ENCODE measurements at places on chromosomes 11 and 22. TPM values are rescaled to one million over a fixed set of nuclear protein-coding genes. Genes with fewer than 3 reads are reported as not detected.

- no peaks in the 10 kb centered on the region for H3K27me3 ChIP-seq
- H3K36me3 ChIP-seq: peaks cover 13% of the 10 kb centered on the region
- no peak for DNase-seq
- H3K4me1 ChIP-seq: peaks cover 7% of the 10 kb centered on the region
- H3K4me3 ChIP-seq: no peak overlapping the region
Observed at GRCh38 chr22:41787331-41787730, 13.1 kb upstream of the CCDC134 start.

DNA sequence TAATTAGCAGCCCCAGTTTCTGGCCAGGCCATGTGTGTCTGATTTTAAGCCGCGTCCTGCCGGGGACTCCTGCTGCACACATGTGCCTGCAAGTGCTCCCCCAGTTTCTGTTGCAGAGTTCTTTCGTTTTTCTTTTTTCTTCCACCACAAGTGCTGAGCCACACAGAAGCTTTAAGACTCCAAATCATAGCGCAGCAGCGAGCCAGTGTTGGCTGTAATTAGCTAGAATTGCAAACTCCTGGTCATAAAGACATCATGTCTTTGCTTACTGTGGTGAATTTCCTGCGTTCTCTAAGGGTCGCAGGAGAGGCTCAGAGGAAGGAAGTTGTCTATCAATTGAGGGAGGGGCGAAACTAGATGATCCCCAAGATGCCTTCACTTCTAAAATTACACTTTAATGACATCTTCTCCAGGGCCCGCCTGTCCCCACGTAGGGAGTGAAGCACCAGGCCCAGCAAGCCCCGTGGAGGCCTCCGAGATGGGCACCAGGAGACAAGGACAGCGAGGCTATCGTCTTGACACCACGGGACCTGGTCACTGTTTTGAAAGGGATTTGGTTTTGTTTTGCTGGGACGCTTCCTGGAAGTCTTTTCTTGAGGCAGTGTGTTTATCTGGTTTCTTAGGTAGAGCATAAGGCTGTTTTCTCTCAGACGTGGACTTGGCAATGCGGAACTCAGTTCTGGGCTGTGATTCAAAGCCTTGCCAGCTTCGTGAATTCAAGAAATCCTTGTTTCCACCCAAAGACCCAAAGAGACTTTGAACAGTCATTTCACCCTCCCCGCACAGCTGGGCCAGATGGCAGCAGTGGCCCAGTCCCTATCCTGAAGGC is 71.8 kb downstream of the UBASH3B start:
- no peaks in the 10 kb centered on the region for H3K36me3 ChIP-seq
- H3K27ac ChIP-seq: peak overlapping the region; percentile 38
- peaks cover 18% of the 10 kb centered on the region for H3K4me1 ChIP-seq
- H3K27me3 ChIP-seq: no peaks in the 10 kb centered on the region

The ARHGAP1 gene
- polyA plus RNA-seq: 31.6 TPM

DNA sequence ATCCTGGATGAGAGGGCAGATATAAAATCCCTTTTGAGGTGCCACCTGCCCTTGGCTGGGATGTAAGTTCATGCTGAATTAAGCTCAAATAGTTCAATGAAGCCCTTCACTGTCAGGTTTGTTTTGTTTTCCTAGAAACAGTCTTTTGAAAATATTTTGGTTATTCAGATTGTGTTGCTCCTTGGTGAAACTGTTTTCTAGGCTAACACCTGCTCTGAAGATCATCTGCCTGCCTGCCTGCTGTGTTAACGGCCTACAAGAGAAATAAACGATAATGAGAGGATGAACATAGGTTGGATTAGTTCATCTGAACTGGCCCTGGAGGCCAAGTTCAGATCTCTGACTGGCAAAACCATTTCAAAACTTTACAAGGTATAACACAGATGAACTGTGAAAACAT is 67.4 kb downstream of the ZBTB44 start:
- no peak overlapping the region for H3K27ac ChIP-seq
- H3K27me3 ChIP-seq: no peaks in the 10 kb centered on the region
- no peak for DNase-seq
- H3K4me3 ChIP-seq: no peak overlapping the region
- H3K36me3 ChIP-seq: peaks cover 5% of the 10 kb centered on the region

The TMPRSS4 gene
- polyA plus RNA-seq: not detected

- no peak for DNase-seq
- H3K27me3 ChIP-seq: no peaks in the 10 kb centered on the region
- H3K4me3 ChIP-seq: no peak overlapping the region
- no peaks in the 10 kb centered on the region for H3K4me1 ChIP-seq
- H3K36me3 ChIP-seq: no peaks in the 10 kb centered on the region
Observed at GRCh38 chr22:44952863-44953746, 56.7 kb downstream of the PHF21B start.

- H3K4me1 ChIP-seq: no peaks in the 10 kb centered on the region
- no peak overlapping the region for H3K4me3 ChIP-seq
- H3K27me3 ChIP-seq: no peaks in the 10 kb centered on the region
Observed at GRCh38 chr11:41334007-41334933, 125.2 kb downstream of the LRRC4C start.

- peaks cover 65% of the 10 kb centered on the region for H3K36me3 ChIP-seq
- no peak overlapping the region for H3K4me3 ChIP-seq
- H3K27ac ChIP-seq: no peak overlapping the region
- no peaks in the 10 kb centered on the region for H3K27me3 ChIP-seq
- DNase-seq: no peak
Observed at GRCh38 chr11:65633390-65634108, 4.4 kb upstream of the SIPA1 start.

GRCh38 chr22:26894766-26895485 is 237.5 kb downstream of the MIAT start:
- H3K27ac ChIP-seq: no peak overlapping the region
- H3K27me3 ChIP-seq: peaks cover 2% of the 10 kb centered on the region

The MFNG gene
- polyA plus RNA-seq: 159 TPM

The ACCS gene
- 1.7 TPM for polyA plus RNA-seq

GRCh38 chr11:17568944-17569343 is 21.9 kb downstream of the OTOG start:
- no peak overlapping the region for H3K4me3 ChIP-seq
- H3K4me1 ChIP-seq: no peaks in the 10 kb centered on the region
- no peak for DNase-seq
- H3K36me3 ChIP-seq: no peaks in the 10 kb centered on the region
- no peaks in the 10 kb centered on the region for H3K27me3 ChIP-seq

DNA sequence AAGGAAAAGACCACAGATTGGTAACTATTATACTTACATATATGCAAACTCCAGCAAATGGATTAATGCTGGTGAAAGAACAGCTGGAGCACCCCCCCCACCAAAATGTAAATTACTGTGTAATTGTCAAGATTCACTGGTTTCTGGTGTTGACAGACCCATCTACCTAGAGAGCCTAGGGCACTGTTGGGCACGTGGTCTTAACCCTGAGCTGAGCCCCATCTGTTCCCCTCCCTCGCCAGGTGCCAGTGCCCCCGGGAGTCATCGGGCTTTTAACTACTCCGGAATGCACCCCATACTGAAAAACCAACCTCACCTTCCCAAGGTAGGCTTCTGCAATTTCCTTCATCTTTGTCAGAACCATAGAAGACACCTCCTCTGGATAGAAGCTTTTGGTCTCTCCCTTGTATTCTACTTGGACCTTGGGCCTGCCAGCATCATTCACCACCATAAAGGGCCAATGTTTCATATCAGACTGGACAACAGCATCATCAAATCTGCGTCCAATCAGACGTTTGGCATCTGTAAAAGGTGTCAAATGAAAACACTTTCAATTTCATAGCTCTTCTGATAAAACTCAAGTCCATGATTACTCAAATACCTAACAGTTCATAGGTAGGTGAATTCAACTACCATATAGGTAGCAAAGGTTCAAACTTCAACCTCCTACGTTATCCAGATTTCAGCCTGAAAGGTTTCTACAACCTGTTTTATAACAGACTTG is 1.5 kb downstream of the HSPA8 start:
- DNase-seq: no peak
- H3K4me1 ChIP-seq: peaks cover 65% of the 10 kb centered on the region
- H3K27ac ChIP-seq: no peak overlapping the region

- peak; percentile 50 for DNase-seq
- peak overlapping the region; percentile 63 for H3K27ac ChIP-seq
- peaks cover 44% of the 10 kb centered on the region for H3K4me1 ChIP-seq
- H3K36me3 ChIP-seq: peaks cover 9% of the 10 kb centered on the region
- H3K4me3 ChIP-seq: peak overlapping the region; percentile 69
- H3K27me3 ChIP-seq: no peaks in the 10 kb centered on the region
Observed at GRCh38 chr11:57566005-57566904, 1.2 kb downstream of the UBE2L6 start.

The KDM4E gene
- not detected for polyA plus RNA-seq

- no peak for DNase-seq
- no peak overlapping the region for H3K27ac ChIP-seq
Observed at GRCh38 chr11:62400760-62401159, 18.1 kb upstream of the SCGB1A1 start.

GRCh38 chr22:41908411-41909309 is 6.2 kb downstream of the SHISA8 start:
- no peak overlapping the region for H3K4me3 ChIP-seq
- H3K27me3 ChIP-seq: peaks cover 43% of the 10 kb centered on the region
- peaks cover 21% of the 10 kb centered on the region for H3K4me1 ChIP-seq
- no peak overlapping the region for H3K27ac ChIP-seq

DNA sequence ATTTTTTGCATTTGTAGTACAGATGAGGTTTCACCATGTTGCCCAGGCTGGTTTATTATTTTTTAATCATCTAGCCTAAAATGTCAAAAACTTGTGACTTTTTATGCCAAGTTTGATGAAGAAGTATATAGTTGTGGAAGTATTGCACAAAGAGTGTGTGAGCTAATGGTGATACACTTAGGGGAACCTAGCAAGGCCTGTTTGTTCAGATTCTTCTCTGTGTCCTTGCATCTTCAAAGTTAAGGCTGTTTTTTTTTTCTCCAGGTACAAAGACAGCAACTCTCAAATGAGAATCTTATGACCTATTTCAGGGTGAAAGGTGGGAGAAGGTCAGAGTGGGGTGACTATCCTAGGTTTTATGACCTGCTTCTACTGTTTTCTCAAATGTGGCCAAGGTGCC is 7.3 kb downstream of the SLCO2B1 start:
- H3K36me3 ChIP-seq: no peaks in the 10 kb centered on the region
- no peak overlapping the region for H3K4me3 ChIP-seq
- DNase-seq: no peak
- H3K27ac ChIP-seq: no peak overlapping the region
- H3K27me3 ChIP-seq: no peaks in the 10 kb centered on the region
- H3K4me1 ChIP-seq: no peaks in the 10 kb centered on the region

DNA sequence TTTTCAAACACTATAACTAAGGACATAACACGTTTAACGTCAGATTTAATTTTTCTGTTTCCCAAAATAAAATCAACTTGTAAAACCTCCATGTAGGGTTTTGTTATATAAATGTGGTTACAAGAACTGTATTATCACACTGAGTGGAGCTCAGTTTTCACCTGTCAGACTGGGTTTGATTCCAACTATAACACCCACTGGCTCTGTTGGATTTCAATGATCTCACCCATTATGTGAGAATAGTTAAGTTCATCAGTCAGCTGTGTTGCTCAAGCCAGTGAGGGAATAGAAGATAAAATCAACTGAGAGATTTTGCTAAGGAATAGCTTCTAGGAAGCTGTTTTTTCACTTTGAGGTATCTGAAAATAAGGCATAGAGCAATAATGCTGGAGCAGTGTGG is 5.1 kb upstream of the OR52R1 start:
- no peaks in the 10 kb centered on the region for H3K4me1 ChIP-seq
- H3K4me3 ChIP-seq: no peak overlapping the region
- no peak overlapping the region for H3K27ac ChIP-seq
- no peak for DNase-seq
- no peaks in the 10 kb centered on the region for H3K27me3 ChIP-seq

The IRF7 gene
- 214 TPM for polyA plus RNA-seq

The MOV10L1 gene
- 0.37 TPM for polyA plus RNA-seq

The LRRC32 gene
- not detected for polyA plus RNA-seq

GRCh38 chr11:1348796-1349326 is 39.4 kb upstream of the TOLLIP start:
- no peak for DNase-seq
- no peaks in the 10 kb centered on the region for H3K36me3 ChIP-seq

The DCHS1 gene
- polyA plus RNA-seq: 0.02 TPM

The PPME1 gene
- polyA plus RNA-seq: 12.2 TPM
